Posterior cingulate gyrus (tissue), 11 donors: ENCODE measurements at places on chromosomes 6 and 20.

DNA sequence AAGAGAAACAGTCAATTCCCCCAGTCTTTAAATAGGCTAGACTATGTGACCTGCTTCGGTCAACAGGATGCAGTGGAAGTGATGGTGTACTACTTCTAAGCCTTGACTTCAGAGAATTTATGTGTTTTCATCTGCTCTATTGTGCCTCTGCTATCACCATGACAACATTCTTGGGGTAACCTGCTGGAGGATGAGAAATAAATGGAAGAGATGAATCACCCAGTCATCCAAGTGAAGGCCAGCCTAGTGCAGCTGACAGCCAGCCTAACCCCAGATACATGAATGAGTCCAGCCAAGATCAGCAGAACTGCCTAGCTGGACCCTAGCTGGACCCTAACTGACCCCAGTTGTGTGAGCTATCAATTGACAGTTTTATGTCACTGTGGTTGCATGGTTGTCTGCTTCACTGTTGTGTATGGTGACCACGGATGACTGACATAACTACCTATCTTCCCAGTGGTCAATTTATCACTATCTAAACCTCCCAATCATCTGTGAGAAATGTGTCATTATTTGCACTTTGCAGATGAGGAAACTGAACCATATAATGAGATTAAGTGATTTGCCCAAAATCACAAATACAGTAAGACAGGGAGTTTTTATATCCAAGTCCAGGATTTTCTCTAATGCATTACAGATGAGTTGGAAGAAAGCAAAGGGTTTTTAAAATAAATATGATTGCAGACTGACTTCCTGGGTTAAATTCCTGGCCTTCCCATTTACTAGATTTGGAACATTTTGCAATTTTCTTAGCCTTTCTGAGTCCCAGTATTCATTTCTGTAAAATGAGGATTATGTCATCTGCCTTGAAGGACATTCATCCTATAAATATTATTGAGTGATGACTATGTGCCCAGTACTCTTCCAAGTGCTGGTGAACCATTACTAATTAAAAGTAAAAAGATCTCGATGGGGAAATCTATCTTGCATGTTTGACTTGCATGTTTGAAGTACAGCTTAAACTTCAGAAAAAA, 136.4 kb upstream of the PLCB4 start:
- no peak for DNase-seq

- no peak for DNase-seq
Observed at GRCh38 chr20:16441546-16442164, 131.6 kb downstream of the KIF16B start.

- no peak for DNase-seq
Observed at GRCh38 chr6:168708526-168708925, 267.5 kb downstream of the SMOC2 start.

GRCh38 chr6:18326001-18326400, 61.1 kb upstream of the RNF144B start:
- no peak for DNase-seq

DNA sequence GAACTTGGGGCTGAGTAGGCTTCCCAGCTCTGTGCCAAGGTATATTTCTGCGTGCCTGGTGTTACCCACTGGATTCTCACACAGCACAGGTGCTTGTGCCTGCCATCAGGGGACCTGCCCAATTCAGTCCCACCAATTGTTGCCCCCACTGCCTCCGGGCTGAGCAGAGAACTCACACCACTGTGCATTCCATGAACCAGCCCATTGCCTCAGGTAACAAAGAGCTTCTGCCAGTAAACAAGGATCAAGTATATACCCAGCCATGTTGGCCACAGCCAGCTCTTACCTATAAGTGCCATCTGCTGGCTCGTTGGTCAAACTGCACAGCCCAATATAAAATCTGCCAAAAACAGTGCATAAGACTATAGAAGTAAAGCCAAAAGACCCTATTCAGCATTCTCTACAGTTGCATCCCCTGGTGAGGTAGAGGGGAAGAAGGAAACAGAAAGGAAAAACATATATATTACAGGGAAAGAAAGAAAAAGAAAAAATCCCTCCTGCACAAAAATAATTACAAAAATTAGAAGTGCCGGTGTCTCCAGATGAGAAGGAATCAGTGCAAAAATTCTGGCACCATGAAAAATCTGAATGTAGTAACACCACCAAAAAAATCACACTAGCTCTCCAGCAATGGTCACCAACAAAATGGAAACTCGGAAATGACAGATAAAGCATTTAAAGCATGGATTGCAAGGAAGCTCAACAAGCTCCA, 241.4 kb downstream of the IBTK start:
- DNase-seq: peak; percentile 66

- DNase-seq: no peak
Observed at GRCh38 chr20:10278412-10278811, 59.8 kb downstream of the SNAP25 start.

DNA sequence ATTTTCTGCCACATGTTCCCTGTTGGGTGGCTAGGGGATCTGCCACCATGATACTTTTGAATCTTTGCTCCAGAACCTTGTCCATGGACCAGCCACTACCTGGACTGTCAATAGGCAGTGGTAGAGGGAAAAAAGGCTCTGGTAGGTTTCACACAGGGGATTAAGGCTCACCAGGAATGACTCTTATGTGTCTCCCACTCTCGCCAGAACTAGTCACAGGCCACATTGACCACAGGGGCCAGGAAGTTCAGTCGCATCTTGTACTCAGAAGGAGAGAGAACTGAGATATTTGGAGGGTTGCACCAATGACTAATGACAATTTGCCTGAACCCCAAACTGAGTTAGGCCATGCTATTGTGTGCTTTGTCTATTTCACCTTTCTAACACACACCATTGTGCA, 23.6 kb upstream of the APCDD1L start:
- no peak for DNase-seq

- DNase-seq: no peak
Observed at GRCh38 chr6:161344626-161345025, 70.8 kb upstream of the AGPAT4 start.

GRCh38 chr6:12208673-12209072, 81.5 kb upstream of the EDN1 start:
- no peak for DNase-seq

GRCh38 chr20:5046656-5047339, 45.5 kb upstream of the SLC23A2 start:
- no peak for DNase-seq

GRCh38 chr6:84166395-84166794, 61.0 kb downstream of the CEP162 start:
- DNase-seq: no peak

GRCh38 chr20:22974354-22974753, 60.8 kb upstream of the SSTR4 start:
- DNase-seq: no peak

DNA sequence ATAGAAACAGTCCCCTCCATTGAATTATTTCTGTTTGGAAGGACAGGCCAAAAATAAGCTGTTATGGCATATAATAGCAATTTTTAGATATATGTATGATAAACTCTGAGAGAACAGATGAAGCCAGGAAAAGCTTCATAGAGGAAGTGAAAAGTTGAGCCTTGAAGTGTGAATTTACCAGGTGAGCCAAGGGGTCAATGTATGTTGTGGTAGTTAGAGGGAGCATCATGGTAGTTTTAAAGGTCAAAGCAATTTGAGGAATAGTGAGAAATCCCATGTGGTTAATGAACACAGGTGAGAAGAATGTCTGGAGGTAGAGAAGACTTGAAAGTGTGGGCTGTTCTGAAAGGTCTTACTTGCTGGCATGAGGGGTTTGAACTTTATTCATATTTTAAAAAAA, 47.0 kb downstream of the COL19A1 start:
- DNase-seq: no peak

DNA sequence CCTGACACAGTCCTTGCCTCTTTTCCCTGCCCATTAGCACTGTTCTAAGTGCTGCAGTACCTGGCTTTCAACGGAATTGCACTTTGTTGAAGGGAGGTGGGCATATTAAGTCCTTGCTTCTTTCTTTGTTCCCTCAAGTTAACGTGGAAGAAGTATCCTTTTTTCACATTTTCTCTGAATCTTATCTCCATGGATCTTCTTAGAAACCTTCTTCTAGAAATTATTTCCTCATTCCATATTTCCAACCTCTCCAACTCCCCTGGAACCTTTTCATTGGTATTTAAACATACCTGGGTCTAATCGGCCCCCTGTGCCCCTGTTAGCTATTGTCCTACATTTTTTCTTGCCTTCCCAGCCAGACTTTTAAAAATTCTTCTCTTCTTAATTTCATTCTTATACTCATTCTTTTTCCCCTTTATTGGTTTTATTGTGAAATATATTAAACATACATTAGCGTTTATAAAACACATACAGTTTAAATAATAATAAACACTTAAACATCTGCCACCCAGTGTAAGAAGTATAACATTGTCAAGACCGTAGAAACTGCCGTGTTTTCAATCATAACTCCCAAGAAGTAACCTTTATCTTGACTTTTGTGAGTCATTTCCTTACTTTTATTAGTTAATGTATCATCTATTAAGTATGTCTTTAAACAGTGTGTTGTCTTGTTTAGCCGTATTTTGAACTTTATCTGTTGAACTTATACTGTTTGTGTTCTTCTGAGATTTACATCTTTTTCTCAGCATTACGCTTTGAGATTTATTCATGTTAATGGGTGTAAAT, 118.2 kb downstream of the CDKAL1 start:
- no peak for DNase-seq

GRCh38 chr20:22836211-22836610, 198.9 kb upstream of the SSTR4 start:
- no peak for DNase-seq

DNA sequence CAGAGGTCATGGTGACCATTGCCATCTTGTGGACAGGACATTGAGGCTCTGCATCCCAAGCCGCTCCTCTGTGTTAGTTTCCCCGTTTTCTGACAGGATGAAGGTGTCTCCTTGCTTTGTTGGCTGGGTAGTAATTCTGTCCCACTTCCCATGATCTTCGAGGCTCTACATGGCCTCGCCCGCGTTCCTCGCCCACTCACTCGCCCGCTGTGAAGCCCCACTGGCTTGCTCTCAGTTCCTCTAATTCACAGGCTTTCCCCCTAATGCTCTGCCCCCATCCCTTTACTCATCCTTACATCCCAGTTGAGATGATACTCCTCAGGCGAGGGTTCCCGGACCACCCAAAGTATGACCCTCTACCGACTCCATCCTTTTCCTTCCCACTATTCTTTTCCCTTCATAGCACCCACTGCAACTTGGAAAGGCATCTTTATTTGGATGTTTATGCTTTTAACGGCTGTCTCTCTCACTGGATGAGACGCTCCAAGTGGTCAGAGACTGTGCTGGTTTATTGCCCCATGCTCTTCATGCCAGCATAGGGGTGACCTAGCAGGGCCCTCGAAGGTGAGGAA, 511 bp upstream of the SLC35B2 start:
- no peak for DNase-seq

GRCh38 chr6:11445146-11445545, 92.4 kb upstream of the TMEM170B start:
- DNase-seq: no peak

- DNase-seq: no peak
Observed at GRCh38 chr6:127382413-127382812, 39.0 kb upstream of the ECHDC1 start.

- no peak for DNase-seq
Observed at GRCh38 chr6:114862819-114863218, 520.0 kb upstream of the HS3ST5 start.

- DNase-seq: no peak
Observed at GRCh38 chr6:86079938-86080337, 437.3 kb upstream of the SYNCRIP start.

DNA sequence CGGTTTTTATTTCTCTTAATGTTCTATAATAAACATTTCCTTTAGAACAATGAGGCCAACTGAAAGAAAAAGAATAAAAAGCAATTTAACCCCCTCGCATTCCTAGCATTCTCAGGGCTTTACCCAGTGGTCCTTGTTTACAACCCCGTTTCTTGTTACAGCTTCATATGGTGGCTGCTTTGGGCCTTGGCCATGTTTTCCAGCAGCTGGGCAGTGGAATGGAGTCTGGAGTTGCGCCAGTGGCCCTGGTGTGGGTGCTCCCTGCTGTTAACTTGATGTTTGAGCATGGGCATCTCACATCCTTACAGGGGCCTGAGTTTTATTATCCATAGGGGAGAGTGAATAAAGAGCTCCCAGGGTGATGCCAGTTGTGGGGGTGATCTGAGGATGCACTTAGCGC, 18.8 kb downstream of the EFCAB8 start:
- no peak for DNase-seq

- DNase-seq: no peak
Observed at GRCh38 chr20:61877776-61878477, 187.8 kb downstream of the TAF4 start.

GRCh38 chr20:45469336-45470261, at the start of gene WFDC2:
TSS of gene WFDC2 (plus strand) at chr20:45469753. CDS start at chr20:45469782, 29 bp downstream.
- DNase-seq: no peak

DNA sequence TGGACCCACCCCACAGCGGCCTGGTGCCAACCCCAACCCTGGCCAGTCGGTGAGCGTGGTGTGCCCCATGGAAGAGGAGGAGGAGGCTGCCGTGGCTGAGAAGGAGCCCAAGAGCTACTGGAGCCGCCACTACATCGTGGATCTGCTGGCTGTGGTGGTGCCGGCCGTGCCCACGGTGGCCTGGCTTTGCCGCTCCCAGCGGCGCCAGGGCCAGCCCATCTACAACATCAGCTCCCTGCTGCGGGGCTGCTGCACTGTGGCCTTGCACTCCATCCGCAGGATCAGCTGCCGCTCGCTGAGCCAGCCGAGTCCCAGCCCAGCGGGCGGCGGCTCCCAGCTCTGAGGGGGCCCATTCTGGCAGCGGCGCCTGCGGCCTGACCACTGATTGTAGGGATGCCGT, 23.2 kb downstream of the SDCBP2 start:
- DNase-seq: peak; percentile 80

DNA sequence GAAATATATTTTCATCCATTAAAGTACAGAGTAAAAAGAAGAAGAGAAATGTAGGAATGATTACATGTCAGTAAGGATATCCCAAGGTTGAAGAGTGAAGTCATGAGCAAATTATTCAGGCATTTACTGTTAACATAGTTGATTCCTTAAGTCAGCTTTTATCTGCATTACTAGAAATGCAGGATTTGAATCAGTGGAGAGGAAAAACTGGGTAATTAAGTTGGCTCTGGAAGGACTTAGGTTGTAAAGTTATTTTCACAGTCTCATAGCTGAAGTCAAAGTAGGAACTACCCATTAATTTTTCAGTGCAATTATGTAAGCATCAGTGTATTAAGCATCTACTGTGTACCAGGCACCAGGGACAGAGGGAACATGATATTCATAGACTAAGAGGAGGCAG, 7.8 kb downstream of the NAA20 start:
- DNase-seq: no peak

GRCh38 chr6:50843842-50844241, 25.2 kb downstream of the TFAP2B start:
- DNase-seq: no peak

GRCh38 chr6:86107985-86108384, 465.3 kb upstream of the SYNCRIP start:
- no peak for DNase-seq
